ENCODE measurements at places on chromosomes 3 and 15.

DNA sequence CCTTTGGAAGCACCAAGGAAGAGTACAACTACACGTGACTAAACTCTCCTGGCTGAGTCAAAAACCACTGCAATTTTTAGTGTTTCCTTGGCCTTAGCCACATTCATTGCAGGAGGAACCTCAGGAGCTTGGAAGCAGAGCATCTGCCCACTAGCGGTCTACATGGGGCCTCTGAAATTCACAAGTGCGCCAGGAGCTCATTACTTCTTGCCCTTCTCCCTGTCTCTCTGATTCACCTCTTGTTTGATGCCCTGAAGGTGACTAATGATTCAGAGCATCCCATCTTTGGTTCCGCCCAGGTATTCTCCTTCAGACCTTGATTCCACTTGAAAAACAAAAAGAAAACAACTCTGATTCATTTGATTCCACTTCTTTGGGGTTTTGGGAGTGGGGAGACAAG, 201.1 kb upstream of the LPP start:
- no peak for DNase-seq

DNA sequence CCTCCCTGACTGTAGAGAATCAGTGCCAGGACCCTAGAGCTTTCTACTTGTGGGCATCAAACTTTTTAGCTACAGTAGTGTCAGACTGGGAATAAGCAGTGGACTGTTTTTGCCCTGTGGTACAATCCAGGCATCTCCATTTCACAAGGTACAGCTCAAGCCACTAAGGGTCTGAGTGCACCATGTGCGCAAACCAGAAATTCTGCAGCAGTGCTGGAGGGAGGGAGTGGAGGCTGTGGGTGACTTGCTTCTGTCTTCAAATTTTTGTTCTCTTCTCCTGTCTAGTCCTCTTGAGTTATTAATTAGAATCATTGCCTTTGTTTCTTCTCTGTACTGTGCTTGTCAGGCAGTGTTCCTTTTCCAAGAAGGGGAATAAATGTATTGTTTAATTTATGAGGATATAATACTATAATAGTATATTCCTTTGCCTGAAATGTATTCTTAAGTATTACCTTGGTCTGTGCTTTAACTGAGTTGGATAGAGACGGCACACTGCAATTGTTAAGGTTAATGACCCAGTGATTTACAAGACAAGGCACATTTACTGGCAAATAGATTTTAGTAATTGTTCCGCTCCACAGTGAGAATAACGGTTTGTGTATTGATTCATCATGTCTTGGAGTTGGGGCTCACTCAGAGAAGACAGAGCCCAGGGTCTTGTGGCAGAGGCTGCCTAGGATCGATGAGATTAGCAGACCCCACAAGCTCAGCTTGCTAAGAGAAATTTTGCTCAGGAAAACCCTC, 390.6 kb upstream of the CFAP20DC start:
- DNase-seq, result no peak

DNA sequence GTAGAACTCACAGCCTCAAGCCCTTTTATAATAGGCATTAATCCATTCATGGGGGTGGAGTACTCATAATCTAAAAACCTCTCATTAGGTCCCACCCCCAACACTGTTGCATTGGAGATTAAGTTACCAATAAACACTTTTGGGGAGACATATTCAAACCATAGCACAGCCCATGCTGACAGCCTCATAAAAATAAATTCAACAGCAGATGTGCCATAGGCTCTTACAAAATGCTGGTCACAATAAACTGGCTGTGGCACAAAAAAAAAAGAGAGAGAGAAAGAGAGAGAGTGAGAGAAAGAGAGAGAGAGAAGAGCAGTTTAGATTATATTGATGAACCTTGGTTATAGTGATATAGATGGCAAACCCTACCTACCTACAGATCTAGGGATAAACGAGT, 1000.9 kb downstream of the TUSC7 start:
- DNase-seq, result no peak

- DNase-seq, result no peak
Measured at GRCh38 chr15:101053261-101053660, 134.1 kb downstream of the LRRK1 start.

DNA sequence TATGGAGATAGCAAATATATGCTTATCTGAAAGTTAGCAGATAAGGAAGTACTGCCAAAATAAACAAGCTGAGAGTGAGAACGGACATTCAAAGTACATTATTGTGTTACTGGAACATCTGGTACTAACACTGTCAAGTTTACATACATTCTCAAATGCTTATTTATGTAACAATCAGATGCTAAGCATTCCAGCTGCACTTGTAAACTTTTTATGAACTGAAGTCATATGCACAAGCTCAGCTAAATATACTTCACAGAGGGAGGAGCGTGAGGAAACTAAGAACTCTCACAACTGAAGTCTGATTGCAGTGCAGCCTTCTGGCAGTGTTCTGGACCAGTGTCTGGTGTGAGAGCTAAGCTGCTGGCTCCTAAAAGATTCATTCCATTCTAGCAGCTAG, 223.7 kb upstream of the NANOGP8 start:
- peak; percentile 29 for DNase-seq

DNA sequence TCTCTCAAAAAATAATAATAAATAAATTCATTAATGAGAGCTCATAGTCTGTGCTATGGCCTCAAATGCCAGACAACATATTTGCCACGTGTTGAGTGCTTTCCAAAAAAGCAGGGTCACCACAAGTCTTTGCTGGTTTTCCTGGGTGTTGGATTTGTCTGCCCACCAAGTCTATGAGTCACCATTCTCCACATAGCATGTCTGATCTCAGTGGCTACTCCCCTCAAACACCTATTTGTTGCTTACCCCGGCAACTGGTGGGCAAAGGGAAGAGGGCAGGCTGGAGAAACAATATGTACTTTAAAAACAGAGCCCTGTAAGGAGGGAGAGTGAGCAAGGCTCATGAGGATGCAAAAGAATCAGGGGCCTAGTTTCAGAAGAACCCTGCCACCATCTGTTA, 120.0 kb upstream of the ARRDC4 start:
- no peak for DNase-seq

DNA sequence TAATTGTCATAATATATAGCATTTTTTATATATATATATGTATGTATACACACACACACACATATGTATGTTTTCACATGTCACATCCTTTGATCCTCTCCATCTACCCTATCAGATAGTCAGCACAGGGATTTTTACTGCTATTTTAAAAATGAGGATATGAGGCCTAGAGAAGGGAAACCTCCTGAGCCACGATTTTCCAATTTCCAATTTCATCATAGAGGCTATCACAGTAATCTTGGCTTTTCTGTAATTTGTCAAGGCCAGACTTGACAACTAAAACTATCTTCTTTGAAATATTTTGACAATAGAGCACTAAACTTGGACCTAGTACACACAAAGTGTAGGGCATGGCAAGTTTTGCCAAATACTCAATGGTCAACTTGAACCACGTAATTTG, 42.5 kb downstream of the IL1RAP start:
- DNase-seq, result no peak

DNA sequence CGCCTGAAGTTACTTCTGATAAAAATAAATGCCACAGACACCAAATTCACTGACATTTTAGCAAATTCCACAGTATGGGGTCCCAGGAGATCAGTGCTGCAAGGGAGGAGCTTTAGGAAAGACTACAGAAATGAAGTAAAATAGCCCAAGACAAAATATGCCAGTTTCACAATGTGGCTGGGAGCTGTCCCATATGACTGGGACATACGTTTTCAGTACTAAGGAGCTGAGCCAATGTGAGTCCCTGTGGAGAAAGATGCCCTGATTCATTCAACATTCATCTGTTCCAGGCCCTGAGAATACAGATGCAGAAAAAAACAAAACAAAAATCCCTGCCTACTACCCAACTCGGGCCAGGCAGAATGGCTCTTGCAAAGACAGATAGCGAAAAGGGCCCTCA, 63.4 kb upstream of the FAM174B start:
- DNase-seq, result no peak

DNA sequence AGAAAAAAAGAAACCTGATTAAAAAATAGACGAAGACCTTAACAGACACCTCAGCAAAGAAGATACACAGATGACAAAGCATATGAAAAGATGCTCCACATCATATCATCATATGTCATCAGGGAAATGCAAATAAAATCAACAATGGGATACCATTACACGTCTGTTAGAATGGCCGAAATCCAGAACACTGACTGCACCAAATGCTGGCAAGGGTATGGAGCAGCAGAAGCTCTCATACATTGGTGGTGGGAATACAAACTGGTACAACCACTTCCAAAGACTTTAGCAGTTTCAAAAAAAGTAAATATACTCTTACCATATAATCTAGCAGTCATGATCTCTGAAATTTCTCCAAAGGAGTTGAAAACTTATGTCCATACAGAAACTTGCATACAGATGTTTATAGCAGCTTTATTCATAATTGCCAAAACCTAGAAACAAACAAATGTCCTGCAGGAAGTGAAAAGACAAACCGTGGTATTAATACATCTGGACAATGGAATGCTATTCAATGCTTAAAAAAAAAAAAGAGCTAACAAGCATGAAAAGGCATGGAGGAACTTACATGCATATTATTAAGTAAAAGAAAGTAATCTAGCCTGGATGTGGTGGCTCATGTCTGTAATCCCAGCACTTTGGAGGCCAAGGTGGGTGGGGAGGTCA, 107.4 kb downstream of the HES1 start:
- DNase-seq, result no peak

- no peak for DNase-seq
Measured at GRCh38 chr3:62284442-62284841, 88.9 kb downstream of the FEZF2 start.

- no peak for DNase-seq
Measured at GRCh38 chr15:91468871-91469580, 369.0 kb downstream of the SV2B start.

DNA sequence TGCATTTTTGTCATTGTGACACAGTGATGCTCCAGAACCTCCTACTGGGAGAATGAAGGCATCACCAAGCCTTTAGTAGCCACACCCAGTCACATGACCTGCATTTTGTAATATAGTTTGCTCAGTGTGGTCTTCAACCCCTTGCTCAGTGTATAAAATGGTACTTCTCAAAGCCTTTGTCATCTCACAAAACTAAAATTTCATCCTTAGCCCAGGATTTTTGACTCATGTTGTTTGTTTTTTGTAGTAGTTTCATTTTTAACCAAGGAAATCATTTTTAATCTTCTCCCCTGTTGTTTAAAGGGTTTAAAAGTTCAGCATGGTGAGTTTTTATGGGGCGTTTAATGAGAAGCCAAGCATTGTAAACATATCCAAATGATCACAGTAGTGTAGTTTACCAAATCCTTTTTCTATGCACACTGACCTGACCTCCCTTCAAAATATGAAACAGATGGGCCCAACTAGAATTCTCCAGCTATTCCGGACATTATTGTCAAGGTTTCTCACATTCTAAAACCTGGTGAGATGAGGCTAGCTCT, 123.5 kb upstream of the IL12A start:
- no peak for DNase-seq

DNA sequence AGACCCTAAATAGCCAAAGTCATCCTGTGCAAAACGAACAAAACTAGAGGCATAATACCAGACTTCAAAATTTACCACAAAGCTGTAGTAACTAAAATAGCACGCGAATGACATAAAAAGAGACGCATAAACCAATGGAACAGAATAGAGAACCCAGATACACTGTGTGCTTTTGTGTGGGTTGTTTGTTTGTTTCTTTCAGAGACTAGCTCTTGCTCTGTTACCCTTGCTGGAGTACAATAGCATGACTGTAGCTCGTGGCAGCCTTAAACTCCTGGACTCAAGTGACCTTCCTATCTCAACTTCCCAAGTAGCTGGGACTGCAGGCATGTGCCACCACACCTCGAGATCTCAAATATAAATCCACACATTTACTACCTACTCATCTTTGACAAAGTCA, 1314.6 kb upstream of the GBE1 start:
- no peak for DNase-seq

- DNase-seq, result no peak
Measured at GRCh38 chr15:47461652-47462141, 255.6 kb upstream of the SEMA6D start.

- peak; percentile 27 for DNase-seq
Measured at GRCh38 chr15:70608144-70608543, 155.2 kb downstream of the UACA start.

- DNase-seq, result no peak
Measured at GRCh38 chr3:8324747-8325146, 176.9 kb upstream of the LMCD1 start.

- no peak for DNase-seq
Measured at GRCh38 chr15:67172172-67172571, 82.3 kb downstream of the AAGAB start.
